ENCODE measurements at places on chromosomes 7 and 10.

- DNase-seq = no peak
Observed at GRCh38 chr7:37041461-37041860, 317.2 kb upstream of the AOAH start.

DNA sequence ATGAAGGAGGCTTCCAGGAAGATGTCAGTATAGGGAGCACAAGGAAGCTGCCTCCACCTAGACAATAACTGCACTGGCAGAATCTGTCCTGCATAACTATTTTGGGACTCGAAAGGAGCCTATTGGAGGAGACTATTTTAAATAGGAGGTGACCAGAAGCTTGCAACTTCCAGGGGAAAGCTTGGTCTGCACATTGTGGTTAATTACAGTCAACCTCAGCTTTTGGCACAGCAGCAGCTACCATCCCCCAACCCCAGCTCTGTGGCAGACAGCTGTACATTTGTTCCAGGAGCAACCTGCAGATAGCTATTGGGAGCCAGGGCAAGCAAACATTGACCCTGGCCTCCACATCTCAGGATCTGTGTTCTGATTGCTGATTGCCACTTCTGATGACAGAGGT is 46.3 kb upstream of the NANOS1 start:
- DNase-seq = no peak

DNA sequence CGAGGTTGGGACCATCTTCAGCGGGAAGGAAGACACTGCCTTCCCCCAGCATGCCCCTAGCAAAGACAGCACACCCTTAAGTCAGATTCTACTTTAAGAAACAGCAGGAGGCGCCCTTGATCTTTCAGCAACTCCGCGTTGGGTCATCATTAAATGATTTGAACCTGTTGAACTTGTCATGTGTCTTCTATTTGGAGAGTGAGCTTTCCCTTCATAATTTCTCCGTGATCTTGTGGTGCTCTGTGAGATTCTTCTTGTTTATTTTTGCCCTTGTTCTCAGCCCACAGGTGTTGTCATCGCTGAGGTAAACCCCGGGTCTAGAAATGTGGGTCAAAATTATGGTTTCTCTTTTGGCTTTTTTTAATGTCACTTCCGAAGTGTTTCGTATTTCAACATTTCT is 49.5 kb upstream of the PITRM1 start:
- no peak for DNase-seq

DNA sequence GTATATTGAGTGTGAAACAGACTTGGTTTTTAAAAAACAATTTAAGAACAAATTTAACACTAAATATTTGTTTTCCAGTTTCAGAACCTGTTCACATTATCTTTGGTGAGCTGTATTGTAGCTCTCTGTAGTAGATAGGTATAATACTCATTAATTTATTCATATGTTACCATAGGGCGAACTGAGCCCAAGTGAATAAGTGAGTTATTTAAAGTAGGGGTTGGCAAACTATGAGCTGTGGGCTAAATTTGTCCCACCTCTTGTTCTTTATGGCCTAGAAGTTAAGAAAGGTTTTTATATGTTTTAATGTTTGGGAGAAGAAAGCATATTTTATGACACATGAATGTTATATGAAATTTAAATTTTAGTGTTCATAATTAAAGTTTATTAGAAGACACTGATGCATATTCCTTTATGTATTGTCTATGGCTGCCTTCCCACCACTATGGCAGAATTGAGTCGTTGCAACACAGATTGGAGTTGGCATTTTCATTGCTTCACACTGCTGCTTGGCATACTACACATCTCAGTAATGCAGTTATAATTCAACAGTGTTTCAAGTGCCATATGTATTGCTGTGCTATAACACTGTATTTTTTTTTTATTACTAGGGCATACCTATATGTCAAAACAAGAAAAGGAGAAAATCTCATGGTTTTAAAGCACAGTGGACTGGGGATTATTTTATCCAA is 146.5 kb downstream of the ADK start:
- DNase-seq = no peak

DNA sequence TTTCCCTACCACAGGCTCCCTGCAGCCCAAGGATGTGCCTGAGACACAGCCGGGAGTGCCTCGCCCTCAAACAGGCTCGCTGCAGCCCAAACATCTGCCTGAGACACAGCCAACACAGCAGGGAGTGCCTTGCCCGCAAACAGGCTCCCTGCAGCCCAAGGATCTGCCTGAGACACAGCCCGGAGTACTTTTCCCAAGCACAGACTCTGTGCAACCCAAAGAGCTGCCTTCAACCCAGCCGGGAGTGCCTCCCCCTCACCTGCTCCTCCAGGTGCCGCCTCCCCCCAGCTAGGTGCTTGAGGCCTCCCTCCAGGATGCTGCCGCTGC is 42.9 kb downstream of the ANTXRL start:
- DNase-seq = no peak

- DNase-seq = no peak
Observed at GRCh38 chr10:67519434-67519833, 176.6 kb downstream of the CTNNA3 start.

Measured in activated CD4-positive, alpha-beta T cell treated with anti-CD3 and anti-CD28 coated beads, Interleukin-2, amount 10 ng/mL, durations not matched to agents 7 days and 5 days (primary cell).